NCI-H2029 treated with DMSO at 0.1 percent for 48 hours (cell line): ENCODE measurements at places on chromosomes 5 and 9.

GRCh38 chr9:83011611-83012010 is 51.3 kb downstream of the RASEF start:
- DNase-seq: no peak

GRCh38 chr5:122262103-122262502 is 49.9 kb upstream of the SNCAIP start:
- DNase-seq: no peak

DNA sequence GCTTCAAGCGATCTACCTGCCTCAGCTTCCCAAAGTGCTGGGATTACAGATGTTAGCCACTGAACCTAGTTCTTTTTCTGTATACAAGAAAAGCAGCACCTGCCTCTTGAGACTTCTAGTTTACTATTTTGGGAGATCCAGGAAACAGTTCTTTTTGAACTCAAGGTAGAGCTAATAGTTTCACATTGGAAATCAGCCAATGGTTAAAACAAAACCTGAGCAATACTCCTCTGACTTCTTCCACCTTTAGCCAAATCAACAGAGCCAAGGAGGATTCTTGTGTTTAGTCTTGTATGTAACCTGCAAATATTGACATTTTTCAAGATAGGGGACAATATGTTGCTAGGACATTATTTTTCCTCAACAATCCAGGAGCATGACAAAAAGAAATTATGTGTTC is 349.4 kb downstream of the SH3GL2 start:
- no peak for DNase-seq

DNA sequence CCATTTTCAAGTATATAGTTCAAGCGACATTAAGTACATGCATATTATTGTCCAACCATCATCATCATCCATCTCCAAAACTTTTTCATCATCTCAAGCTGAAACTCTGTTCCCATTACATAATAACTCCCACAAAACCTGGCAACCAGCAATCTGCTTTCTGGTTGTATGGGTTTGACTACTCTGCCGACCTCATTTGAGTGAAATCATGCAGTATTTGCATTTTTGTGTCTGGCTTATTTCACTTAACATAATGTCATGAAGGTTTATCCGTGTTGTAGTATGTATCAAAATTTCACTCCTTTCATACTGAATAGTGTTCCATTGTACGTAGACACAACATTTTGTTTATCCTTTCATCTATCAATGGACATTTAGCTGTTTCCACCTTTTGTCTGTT is 74.8 kb downstream of the SGCD start:
- no peak for DNase-seq

DNA sequence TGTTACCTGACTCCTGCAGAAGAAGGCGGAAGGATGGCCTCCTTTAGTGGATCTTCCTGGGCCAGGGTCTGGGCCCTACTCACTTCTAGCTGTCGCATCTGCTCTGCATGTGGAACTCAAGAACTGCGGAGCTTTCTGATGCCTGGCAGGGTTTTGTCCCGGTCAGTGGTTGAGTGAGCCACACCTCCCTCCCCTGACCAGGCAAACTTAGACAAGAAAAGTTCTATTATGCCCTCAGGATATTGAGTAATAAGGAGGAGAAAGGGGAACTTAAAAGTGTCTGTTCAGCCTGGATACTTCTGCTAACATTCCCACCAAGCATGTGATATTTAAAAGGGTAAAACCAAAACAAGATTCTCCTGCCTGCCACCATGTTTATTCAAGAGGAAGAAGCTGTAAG is at the start of gene FYB1:
FYB1 (minus strand) TSS at position 127 of the 400 bp plus-strand sequence. CDS start 16,603 bp downstream, outside the sequence.
- DNase-seq: no peak

GRCh38 chr9:119588874-119589744 is 219.9 kb upstream of the BRINP1 start:
- DNase-seq: no peak

GRCh38 chr9:73050887-73051550 is 98.2 kb upstream of the ALDH1A1 start:
- no peak for DNase-seq

- DNase-seq: no peak
Measured at GRCh38 chr5:95331358-95331757, 46.5 kb upstream of the MCTP1 start.

DNA sequence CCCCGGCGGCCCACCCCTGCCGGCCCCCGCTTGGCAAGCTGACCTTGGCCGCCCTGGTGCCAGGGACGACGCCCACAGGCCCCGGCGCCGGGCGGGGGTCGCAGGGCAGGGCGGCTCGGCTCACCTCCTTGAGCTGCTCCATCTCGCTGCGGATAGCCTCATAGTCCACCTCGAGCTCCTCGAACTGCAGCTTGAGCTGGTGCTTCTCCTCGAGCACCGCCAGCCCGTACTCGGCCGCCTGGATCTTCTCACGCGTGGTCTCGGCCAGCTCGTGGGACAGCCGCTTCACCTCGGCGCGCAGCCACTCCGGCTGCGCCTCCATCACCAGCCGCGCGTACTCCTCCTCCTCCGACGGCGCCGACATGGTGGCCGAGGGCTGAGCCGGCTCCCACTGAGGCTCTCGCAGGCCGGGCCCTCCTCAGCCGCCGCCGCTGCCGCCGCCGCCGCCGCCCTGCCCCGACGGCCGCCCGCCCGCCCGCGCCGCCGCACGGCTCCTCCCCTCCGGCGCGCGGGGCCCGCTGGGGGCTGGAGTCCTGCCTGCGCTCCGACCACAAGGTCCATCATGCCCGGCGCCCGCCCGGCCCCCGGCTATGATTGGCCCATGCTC is at the start of gene BICD2:
BICD2 (minus strand) TSS at position 453 of the 607 bp plus-strand sequence; CDS start at position 364, 89 bp downstream.
- DNase-seq: no peak

GRCh38 chr9:79353856-79354520 is 217.8 kb upstream of the TLE4 start:
- DNase-seq: no peak

- DNase-seq: no peak
Measured at GRCh38 chr5:73946919-73947602, 321.1 kb downstream of the ARHGEF28 start.

GRCh38 chr9:72256931-72257330 is 107.7 kb downstream of the GDA start:
- no peak for DNase-seq

- DNase-seq: peak; percentile 62
Measured at GRCh38 chr9:38226491-38226951, 157.5 kb upstream of the SHB start.

- DNase-seq: peak; percentile 32
Measured at GRCh38 chr9:69672596-69673310, 582 bp upstream of the APBA1 start.
